Hindlimb muscle (tissue), 1 donor: ENCODE measurements at places on chromosomes 1 and 21. TPM values are rescaled to one million over a fixed set of nuclear protein-coding genes. Genes with fewer than 3 reads are reported as not detected.

DNA sequence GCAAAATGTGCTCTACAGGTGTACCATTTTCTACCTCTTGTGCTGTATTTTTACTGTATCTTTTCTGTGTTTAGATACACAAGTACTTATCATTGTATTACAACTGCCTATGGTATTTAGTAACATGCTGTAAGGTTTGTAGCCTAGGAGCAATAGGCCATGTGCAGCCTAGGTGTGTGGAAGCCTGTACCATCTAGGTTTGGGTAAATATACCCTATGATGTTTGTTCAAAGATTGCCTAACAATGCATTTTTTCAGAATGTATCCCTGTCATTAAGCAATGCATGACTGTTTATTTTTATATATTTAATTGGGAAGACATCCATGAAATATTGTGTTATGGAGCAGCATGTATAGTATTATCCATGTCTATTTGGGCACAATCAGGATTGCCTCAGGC, 11.0 kb downstream of the ETV3L start:
- DNase-seq = no peak

DNA sequence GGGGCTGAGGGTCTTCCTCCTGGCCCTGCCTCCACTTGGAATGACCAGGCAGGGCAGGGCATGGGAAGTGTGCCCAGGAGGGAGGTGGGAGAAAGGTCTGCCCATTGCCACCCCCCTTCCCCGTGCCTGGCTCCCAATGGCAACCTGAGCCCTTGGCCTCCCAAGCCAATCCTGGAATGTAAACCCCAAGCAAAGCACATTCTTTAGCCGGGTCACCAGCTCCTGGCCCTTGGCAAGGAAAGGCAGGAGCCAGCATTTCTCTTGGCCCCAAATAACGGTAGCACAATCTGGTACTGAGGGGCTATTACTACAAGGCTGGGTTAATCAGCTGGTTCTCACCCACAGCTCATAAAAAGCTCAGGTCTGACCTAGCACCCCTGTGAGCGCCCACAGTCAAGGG, 6.9 kb upstream of the NUAK2 start:
- no peak for DNase-seq

- DNase-seq = no peak
Measured at GRCh38 chr1:93565496-93566206, 116.0 kb downstream of the BCAR3 start.

GRCh38 chr21:32604464-32604863, 7.7 kb downstream of the CFAP298 start:
- DNase-seq = no peak

DNA sequence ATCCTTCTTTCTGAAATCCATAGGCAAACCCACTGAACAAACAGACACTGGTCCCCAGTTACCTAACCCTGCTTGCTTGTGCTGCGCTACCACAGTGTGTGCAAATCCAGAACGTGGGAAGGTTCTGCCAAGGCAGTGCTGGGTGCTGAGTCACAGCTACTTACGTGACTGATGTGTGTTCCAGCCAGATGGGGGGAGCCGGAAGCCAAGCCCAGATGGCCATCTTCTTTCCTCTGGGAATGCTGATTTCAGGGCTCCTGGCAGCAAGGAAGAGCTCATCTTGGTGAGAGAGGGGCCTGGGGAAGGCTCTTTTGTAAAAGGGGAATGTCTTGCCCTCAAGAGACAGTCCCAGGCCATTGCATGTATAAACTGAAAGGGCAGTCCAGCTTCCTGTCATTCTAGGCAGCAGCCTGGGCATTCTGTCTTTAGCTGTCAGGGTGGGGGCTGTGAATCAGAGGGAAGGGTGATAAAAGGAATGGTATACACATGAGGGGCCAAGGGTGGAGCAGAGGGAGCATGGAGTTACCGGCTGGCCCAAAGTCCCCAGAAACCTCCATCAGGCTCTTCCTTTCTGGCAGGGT, 54.1 kb downstream of the CD46 start:
- no peak for DNase-seq

DNA sequence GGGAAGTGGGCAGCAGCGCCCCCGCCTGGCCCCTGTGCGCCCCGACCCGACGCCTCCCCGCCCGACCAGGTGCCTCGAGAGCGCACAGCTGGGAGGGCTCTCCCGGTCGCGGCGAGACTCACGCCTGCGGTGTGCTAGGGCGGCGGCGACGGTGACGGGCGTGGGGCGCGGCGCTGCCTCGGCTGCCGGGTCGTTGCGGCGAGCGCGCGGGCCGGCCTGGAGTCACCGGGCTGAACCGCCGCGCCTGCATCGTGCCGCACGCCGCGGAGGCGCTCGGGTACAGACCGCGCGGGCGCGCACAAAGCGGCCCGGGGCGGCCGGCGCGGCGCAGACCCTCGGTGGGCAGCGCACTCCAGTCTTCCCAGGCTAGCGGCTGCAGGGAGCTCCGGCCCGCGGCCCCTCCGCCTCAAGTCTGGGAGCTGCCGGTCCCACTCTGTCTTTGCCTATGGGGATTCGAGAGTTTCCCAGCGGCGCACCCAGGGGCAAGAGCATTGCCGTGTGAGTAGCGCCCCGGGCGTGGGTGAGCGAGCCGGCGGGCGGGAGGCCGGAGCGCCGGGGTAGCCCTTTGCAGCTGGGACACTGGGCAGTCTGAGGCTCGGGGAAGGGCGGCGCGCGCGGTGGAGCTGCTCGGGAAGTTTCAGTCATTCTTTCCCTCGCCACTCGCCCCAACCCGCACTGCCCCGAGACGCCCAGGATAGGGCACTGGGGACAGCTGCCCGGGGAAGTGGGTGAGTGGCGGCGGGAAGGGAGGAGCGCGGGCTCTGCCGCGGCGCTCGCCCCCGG, at the start of gene SLC35F3:
SLC35F3 (plus strand) TSS at position 44 of the 783 bp plus-strand sequence.
- DNase-seq = peak; percentile 9

DNA sequence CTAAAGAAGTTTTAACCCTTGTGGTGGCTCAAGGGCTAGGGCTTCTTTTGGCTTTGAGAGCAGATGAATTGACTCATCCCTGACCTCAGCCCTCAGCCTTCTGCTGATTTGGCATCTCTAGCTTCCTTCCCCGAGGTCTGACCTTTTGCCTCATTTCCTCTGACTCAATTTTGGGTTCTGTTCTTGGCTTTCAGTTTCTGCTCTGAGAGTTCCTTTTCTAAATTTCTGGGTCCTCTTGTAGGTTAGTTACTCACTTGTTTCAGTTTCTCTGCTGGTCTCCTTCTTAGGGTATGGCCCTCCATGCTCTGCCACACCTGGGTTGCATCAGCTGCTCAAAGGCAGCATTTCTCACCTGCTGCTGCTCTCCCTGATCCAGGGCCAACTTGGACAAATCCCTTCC, 19.4 kb downstream of the PDE4B start:
- DNase-seq = peak; percentile 21

- DNase-seq = no peak
Measured at GRCh38 chr1:35361638-35362037, 93.1 kb downstream of the ZMYM4 start.

GRCh38 chr1:215517441-215517891, 49.6 kb upstream of the KCTD3 start:
- no peak for DNase-seq

GRCh38 chr21:33657124-33657820, 15.0 kb downstream of the ITSN1 start:
- no peak for DNase-seq

DNA sequence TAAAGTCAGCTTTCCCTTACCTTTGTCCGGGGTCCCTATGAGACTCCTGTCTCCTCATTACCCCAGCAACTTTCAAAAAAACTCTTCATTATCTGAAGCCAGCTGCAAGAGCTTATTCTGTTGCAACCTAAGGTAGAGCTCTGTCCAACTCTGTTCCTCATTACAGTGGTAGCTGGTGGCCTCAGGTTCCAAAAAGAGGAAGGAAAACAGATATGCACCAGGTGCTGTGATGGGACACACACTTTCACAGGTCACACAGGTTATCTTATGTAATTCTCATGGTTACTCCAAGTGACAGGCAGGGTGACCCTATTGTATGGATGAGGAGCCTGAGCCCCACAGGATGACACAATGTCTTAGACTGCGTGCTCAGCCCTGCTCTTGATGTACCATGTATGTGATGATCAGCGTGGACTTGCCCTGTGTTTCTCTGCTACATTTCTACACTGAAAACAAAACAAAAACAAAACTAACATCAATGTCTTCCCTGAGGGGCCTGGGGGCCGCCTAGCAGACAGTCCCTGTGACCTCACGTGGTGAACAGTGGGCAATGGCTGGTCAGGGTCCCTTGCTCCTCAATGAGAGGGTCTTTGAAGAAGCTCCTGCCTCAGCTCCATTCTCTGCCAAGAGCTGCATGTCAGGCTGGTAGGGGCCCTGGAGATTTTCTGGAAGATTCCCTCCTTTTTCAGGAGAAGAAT, 9.7 kb upstream of the TENT5C start:
- DNase-seq = no peak

GRCh38 chr1:84711869-84712268, 21.6 kb upstream of the SSX2IP start:
- DNase-seq = no peak

GRCh38 chr1:214920337-214920736, 162.2 kb upstream of the KCNK2 start:
- no peak for DNase-seq

DNA sequence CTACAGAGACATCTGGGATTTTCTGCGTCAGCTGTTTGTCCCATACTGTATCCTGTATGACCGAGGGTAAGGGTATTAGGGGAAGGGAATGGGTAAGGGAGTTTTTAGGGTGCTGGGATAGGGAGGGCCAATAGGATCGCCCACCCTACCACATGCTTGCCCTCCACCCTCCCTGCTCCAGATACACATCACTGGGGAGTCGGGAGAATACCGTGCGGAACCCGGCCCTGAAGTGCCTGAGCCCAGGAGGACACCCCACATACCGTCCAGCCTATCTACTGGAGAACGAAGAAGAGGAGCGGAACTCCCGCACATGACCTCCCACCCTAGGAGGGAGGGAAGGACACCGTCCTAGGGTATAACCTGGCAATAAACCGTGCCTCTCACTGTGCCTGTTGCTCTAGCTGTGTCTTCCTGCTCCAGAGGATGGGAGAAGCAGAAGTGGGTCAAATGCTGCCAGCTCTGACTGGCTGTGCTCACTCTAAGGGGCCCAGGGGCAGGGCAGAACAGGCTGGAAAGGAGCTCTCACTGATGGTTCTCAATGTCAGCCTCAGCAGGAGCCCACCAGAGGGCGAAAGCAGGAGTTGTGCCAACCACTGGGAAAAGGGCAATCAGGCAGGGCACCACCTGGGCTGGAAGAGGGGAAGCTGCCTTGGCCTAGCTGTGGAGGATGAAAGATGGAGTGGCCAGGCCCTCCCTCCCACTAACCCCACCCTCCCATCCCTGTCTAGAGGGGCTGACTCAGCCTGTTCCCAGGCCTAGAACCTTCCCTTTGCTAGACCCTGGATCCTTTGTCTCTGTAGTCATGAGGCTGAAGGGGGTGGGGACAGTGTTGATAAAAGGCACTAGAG, 440 bp upstream of the LENEP start:
- no peak for DNase-seq

DNA sequence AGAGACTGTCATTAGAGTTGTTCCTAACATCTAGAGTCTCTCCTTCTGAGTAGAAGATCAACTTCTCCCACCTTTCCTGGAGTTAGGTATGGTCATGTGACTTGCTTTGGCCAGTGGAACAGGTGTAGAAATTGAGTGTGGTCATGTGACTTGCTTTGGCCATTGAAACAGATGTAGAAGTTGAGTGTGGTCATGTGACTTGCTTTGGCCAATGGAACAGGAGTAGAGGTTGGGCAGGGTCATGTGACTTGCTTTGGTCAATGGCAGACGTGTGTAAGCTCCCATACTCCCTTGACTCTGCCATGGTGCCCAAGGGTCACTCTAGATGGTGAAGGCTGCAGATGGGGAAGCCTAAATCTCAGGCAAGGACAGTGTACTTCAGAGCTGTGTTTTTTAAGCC, 306.0 kb downstream of the NPHP4 start:
- no peak for DNase-seq

- DNase-seq = no peak
Measured at GRCh38 chr1:171195767-171196166, 10.7 kb downstream of the FMO2 start.

DNA sequence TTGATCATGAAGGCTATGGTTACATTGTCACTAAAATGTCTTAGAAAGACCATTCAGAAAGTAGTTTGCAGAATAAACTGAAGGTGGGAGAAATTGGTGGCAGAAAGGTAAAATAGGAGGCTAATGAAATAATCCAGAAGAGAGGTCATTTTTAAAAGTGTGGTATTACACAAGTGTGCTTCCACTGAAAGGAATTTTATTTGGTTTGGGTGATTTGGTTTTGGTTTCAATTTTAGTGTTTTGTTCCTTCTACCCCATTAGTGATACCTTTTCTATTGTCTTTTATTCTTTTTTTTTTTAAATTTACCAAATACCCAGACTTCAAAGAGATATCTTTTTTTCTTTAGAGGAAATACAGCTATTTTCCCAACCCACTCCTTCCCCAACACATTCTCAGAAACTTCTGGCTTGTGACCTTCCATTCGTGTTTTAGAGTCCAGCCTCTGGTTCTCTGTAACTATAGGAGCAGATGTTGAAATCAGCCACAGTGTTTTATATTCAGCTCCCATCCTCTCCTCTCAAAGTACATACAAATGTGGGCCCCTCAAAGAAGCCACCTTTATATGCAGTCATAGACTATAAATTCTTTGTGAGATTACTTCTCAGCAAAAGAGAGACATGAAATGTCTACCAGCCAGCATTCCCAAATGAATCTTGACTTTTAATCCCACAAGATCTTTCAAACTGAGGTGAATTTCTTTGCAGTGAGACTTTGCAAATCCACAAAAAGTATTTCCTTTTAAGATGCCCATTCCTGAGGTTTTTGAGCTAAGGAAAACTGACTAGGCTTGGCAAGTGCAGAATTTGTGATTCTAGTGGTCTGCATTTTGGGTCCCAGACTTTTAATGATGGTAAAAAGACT, 42.0 kb upstream of the PALMD start:
- DNase-seq = no peak

- DNase-seq = no peak
Measured at GRCh38 chr1:56573311-56573710, 6.1 kb downstream of the PLPP3 start.

GRCh38 chr21:44290327-44291077, 4.8 kb downstream of the AIRE start:
- DNase-seq = no peak

- DNase-seq = no peak
Measured at GRCh38 chr1:39509360-39510009, 18.0 kb downstream of the BMP8A start.

- DNase-seq = no peak
Measured at GRCh38 chr1:28135371-28136168, 40.9 kb downstream of the PTAFR start.

HSD11B1 gene
- not detected for polyA plus RNA-seq

ACTRT2 gene
- polyA plus RNA-seq = not detected

FMN2 gene
- 0.23 TPM for polyA plus RNA-seq

GFI1 gene
- 0.28 TPM for polyA plus RNA-seq

ADAM30 gene
- polyA plus RNA-seq = not detected

RIPK4 gene
- polyA plus RNA-seq = 0.32 TPM

KCNT2 gene
- 7.0 TPM for polyA plus RNA-seq

HRNR gene
- 0.09 TPM for polyA plus RNA-seq

SIKE1 gene
- polyA plus RNA-seq = 25.3 TPM

ADCY10 gene
- 0.17 TPM for polyA plus RNA-seq

CGN gene
- polyA plus RNA-seq = 0.58 TPM

ANGPTL3 gene
- 0.18 TPM for polyA plus RNA-seq
